Hematopoietic multipotent progenitor cell treated with erythropoietin and hydrocortisone succinate and interleukin-3 and kit ligand, for 6 days (in vitro differentiated cells): ENCODE measurements at places on chromosomes 1 and 21.
A peak's percentile ranks its signal among the peaks of the same experiment; 100 is the strongest.

DNA sequence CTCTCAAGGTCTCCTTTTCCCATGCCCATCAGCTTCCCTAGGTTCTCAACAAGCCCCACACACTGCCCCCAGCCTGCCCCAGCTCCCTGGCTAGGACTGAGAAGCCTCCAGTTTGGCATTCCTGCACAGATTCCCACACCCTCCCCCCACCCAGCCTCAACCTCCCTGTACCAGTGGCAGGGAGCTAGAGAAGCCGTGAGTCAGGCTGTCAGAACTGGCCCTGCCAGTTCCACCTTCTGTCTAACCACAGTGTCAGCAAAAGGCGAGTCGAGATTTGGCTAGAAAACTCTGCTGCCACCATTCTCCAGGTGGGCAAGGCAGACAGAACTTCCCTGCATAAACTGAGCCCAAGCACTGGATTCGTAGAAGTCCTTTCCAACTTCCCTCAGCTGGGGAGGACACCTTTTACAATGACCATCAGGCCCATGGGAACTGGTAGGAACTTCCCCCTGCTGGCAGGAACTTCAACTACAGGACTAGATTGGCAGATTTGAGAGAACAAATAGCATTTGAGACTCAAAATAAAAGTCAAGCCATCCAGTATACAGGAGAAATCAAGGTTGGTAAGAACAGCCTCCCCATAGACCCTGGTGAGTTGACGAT is 31.0 kb downstream of the TNNT2 start:
- peak; percentile 54 for DNase-seq

DNA sequence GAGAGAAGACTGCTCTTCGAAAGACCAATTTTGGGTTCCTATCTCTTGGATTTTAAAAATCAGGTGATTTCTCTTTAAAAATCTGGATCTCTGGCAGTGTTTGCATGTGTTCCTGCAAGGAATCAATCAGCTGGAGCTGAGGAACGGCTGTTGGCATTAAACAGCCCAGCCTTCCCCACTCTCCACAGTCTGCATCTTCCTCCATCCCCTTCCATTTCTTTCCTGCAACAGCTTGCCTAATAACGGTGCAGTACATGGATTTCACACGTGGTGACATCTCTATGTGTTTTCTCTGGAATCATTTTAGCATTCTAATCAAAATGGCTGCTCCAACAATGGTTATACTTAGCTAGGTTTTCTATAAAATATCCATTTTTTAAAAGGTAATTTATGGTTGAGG is 20.0 kb downstream of the RIPPLY3 start:
- DNase-seq = no peak

DNA sequence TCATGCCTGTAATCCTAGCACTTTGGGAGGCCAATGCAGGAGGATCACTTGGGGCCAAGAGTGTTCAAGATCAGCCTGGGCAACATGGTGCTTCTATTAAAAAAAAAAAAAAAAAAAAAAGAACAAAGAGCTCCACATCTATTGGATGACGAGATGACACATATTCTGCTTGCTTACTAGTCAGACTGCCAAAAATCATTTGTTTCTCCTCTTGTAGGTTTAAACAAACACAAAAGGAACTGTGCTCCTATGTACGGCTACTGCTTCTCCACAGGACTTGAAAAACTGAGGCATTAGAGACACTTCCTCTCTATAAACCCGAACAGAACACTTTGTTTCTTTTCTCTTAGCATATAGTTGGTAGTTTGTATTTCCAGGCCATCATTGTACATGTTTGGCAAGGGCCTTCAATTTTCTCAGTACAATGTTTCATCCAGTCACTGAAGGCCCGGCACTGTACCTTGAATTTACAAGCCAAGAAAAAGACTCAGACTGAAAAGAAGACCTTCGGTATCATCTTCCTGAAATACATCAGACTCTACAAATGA is 6.0 kb downstream of the TRIT1 start:
- DNase-seq = no peak

DNA sequence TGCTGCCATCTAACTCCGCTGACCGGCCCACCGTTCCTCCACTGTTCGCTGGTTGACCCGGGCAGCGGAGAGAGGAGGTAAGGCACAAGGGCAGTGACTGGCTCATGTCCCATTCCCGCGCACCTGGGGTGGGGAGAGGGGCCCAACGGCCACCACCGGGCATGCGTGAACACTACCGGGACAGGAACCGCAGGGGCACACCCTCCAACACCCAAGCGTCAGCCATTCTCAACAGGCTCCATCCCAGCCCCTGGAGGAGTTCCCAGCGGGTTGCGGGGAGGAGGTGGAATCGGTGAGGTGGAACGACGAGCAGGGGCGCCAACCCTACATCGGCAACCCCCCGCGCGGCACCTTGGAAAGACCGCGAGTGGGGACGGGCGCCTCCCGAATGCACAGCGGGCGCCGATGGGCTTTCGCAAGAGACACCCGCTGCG is 126.7 kb downstream of the LIPI start:
- DNase-seq = no peak

- DNase-seq = peak; percentile 34
Measured at GRCh38 chr21:21162786-21163185, 164.6 kb downstream of the NCAM2 start.

DNA sequence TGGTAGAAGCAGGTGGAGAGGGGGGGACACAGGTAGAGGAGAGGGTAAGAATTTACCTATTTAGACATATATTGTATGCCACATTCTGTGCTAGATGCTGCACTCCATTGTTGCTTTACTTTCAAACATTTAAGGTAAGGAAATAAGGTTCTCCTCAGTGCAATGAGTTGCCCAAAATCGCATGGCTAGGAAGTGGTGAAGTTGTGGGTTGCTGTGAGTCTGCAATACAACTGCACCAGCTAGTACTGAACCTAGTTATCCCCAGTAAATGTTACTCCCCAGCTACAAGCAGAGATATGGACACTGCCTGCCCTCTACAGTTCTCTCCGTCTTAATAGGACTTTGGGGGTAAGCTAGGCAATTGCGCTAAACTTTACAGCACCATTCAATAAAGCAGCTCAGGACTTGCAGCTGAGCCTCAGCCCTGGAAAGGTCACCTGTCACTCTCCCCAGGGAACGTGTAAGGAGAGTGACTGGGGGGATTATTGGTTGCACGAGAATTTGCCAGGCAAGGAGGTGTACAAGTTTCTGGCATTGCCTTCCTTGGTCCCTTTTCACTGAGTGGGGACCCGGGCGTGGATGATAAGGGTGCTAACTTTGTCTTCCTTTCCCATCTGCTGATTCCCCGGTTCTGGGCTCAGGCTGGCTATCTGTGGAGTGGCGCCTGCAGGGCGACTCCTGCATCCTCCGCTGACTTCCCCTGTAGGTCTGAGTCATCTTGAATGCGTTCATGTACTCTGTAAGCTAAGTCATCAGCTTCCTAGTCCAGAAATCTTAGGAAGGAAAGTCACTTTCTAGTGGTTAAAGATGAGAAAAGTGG is 71.3 kb upstream of the CNTN2 start:
- DNase-seq = peak; percentile 73

DNA sequence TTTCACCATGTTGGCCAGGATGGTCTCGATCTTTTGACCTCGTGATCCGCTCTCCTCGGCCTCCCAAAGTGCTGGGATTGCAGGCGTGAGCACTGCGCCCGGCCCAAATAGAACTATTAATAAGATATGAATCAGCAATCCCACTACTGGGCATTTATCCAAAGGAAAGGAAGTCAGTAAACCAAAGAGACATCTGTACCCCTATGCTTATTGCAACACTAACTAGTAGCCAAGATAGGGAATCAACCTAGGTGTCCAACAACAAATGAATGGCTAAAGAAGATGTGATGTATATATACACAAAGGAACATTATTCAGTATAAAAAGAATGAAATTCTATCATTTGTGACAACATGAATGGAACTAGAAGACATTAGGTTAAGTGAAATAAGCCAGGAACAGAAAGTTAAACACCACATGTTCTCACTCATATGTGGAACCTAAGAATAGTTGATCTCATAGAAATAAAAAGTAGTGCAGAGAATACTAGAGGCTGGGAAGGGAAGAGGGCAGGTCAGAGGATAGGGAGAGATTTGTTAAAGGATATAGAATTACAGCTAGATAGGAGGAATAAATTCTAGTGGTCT is 48.8 kb downstream of the XPR1 start:
- no peak for DNase-seq

- DNase-seq = no peak
Measured at GRCh38 chr1:6658359-6659060, 33.8 kb downstream of the THAP3 start.
